HuH-7 (cell line): ENCODE measurements at places on chromosomes 4 and X.

GRCh38 chr4:85968945-85969819, 390.7 kb downstream of the MAPK10 start:
- peak; percentile 9 for DNase-seq

DNA sequence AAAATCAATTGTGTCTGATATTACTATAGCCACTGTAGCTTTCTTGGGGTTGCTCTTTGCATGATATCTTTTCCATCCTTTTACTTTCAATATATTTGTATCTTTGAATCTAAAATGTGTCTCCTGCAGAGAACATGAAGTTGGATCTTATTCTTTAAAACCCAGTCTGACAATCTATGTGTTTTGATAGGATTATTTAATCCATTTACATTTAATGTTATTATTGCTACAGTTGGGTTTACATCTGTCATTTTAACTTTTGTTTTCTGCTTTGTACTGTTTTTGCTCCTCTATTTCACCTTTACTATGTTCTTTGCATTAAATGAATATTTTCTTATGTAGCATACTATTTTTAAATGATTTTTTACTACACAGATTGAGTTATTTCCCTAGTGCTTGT, 230.9 kb downstream of the ANTXR2 start:
- no peak for DNase-seq

GRCh38 chrX:114717921-114718320, 134.0 kb downstream of the HTR2C start:
- DNase-seq: peak; percentile 1

GRCh38 chrX:128975745-128976144, 547.5 kb downstream of the SMARCA1 start:
- DNase-seq: peak; percentile 44

GRCh38 chrX:149962859-149963757, 24.8 kb upstream of the EOLA2 start:
- peak; percentile 29 for DNase-seq

DNA sequence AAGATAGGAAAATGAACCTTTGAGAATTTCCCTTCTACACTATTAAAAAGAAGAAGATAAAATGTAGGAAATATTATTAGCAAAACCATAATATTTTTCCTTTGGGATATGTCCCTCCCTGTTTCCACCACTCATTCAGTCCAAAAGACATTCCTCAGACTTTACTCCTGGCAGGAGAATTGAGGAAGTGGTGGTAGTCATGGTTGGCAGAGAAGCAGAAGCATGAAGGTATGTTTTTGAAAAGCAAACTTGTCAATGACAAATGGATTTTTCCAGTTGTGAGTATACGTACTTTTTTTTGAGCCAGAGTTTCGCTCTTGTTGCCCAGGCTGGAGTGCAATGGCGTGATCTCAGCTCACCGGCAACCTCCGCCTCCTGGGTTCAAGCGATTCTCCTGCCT, 13.7 kb downstream of the STAG2 start:
- DNase-seq: no peak

DNA sequence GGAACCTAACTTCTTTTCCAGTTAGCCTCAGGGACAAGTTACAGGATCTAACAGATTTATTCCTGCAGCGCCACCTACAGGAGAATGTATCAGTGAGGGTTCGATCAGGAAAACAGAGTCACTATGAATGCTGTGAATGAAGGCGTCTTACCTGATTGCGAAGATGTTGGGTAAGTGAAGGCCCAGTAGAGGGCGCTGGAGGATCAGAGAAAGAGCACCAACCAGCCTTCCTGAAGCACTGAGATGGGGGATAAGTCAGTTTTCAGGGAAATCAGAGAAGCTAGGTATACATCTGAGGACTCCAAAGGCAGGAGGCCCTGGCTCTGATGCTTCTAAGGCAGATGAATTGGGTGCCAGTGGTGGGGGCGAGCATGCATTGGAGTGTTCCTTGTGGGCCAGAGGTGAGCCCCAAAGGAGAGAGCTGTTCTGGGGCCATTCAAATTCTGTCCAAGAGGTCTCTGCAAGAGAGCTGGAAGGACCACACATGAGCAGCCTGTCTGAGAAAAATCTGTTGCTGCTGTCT, 169.9 kb upstream of the AADAT start:
- DNase-seq: peak; percentile 59

DNA sequence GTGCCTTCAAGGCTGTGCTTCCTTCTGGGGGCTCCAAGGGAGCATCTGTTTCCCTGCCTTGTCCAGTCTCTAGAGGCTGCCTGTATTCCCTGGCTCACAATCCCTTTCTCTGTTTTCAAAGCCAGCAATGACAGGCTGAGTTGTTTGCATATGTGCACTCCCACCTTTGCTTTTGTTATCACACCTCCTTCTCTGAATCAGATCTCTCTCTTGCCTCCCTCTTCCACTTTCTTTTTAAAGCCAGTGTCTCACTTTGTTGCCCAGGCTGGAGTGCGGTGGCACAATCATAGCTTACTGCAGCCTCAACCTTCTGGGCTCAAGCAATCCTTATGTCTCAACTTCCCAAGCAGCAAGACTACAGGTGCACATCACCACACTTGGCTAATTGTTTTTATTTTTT, 37.1 kb upstream of the LEF1 start:
- no peak for DNase-seq
